ENCODE measurements at places on chromosomes 7 and 10. TPM values are rescaled to one million over a fixed set of nuclear protein-coding genes. Genes with fewer than 3 reads are reported as not detected.

GBX1 gene
- total RNA-seq = 1.9 TPM

- no peak for DNase-seq
These were observed 69.5 kb downstream of the SEC61G start for GRCh38 chr7:54689394-54690049.

GRCh38 chr10:30357806-30358205, 8.7 kb upstream of the MTPAP start:
- DNase-seq = no peak

DNA sequence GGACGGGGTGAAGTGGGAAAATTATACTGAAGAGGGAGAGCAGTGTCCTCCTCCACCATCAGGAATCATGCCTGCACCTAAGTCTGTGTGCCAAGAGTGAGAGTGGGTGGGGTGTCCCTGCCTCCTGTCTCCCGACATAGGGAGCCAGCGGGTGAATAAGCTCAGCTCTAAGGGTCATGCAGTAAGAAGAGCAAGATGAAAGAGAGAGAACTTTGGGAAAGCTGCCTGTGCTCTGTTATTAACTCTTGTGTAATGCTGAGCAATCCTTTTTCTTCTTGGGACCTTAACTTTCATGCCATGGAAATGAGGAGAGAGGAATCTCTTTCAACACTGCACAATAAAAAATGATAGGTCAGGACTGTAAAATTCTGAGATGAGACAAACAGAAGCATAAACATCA, 7.9 kb upstream of the TCAF1 start:
- no peak for DNase-seq

GRCh38 chr7:51772190-51772589, 455.6 kb upstream of the COBL start:
- DNase-seq = no peak

DNA sequence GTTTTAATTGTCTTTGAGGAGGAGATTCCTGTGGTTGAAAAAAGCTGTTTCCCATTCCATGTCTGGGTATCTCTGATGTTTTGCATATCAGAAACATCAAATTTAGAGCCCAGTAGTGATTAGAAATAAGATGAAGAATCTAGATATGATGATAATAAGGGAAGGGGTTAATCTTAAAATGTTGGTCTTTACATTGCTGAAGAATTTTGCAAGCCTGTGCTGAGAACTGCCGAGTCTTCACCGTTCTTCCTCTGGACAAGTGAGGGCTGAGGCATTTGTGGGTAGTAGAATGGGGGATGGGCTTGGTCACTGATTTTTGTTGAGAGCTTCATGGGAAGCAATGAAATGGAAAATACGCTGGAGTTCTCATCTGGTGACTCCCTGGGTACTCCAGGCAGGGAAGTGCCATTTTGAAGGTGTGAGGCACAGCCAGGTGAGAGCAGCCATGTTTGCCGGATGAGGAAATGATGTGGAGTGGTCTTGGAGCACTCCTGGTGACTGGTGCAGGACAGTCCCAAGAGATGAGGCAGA, 10.2 kb downstream of the TCF7L2 start:
- DNase-seq = no peak

GRCh38 chr10:75292794-75293445, 57.2 kb upstream of the COMTD1 start:
- no peak for DNase-seq

DNA sequence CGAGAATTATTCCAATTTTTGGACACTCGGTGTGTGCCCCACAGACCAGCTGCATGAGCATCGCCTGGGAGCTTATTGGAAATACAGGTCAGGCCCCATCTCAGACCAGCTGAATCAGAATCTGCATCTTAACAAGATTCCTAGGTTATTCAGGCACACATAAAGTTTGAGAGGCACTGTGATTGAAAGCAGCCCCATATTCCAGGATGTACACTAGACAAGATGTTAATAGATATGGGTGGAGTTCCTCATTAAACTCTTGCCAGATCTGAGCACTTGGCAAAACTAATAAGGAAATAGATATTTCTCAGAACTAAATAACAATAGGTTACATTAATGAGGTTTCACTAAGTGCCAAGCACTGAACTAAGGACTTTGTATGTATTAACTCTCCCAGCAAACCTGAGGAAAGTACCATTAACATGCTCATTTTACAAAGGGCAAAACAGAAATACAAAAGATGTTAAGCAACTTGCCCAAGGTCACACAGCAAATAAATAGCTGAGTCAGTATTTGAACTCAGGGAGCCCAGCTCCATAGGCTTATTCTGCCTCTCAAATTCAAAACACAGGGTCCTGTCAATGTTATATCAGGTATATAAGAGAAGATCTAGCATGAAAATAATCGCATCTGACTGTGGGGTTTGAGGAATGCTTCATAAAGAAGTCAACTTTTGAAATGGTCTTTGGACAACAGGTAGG, 29.9 kb downstream of the PPP1R3C start:
- DNase-seq = no peak

DNA sequence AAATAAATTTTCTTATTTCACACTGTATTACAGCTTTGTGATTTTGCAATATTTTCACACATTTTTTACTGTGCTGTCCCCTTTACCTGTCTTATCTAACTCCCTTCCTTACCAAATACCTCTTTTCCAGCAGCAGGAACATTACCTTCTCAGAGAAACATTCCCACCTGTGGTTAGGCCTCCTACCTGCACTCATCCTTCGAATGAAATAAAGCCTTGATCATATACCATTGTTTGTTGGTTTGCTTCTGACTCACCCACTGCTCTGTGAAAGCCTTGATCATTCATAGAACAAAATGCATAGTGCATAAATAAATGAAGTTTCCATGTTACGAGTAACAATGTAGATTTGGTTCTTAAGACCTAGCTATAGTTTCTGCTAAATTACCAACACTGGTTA, 256.3 kb downstream of the ARL4A start:
- DNase-seq = no peak

COX15 gene
- total RNA-seq = 39.6 TPM

- DNase-seq = no peak
These were observed 66.5 kb downstream of the ZNF277 start for GRCh38 chr7:112272921-112273561.

NRCAM gene
- total RNA-seq = 0.14 TPM

Data from left ventricle myocardium inferior (tissue), 1 donor.